Kidney tubule cell (primary cell): ENCODE measurements at places on chromosomes 2 and 18.

DNA sequence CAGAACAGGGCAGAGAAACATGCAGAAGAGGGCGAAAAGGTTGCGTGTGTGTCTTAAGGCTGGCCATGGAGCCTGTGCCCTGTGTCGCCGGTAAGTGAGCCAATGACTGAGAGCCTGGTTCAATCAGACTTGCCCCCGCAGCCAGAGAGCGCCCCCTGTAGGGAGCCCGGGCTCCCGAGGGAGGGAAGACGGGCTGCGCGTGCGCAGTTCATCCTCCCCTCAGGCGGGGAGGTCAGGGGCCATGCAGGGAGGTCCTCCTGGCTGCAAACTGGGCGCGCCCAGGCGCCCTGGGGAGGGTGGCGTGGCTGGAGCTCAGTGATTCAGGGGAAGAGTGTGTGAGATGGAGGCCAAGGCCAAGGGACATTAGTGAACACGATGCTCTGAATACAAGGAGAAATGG, 276.6 kb downstream of the PHLPP1 start:
- DNase-seq: no peak

DNA sequence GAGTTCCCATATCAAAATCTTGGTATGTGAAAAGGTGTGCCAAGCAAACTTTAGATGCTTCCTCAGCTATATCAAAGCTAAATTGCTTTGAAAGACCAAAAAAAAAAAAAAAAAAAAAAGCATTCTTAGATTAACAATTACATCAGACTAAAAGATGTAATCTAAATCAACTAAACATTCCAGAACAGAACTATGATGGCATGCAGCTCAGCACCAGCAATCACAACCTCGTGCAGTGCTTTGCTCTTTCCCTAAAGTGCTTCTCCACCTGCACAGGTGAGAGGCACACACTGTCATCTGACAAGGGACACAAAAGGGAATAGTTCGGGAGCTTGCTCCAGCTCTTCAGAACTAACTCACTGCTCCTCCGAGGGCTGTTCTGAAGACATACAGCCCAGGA, 37.5 kb downstream of the ADAM17 start:
- no peak for DNase-seq

DNA sequence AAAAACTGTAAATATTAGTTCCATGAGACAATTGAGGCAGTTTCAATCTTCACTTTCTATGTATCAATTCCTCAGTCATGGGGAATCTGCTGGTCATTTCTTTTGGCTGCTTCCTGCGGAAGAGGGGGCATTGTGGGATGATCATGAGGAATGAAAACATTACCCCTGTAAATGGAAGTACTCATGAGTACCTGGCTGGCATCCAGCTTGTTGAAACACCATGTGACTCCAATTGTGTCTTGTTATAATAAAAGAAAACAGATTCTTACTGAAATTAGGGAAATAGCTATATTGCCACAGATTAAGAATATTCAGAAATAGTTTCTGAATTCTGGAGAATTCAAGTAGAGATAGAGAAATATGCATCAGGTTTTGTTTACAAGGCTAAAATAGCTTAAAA, 41.6 kb upstream of the GPR39 start:
- peak; percentile 37 for DNase-seq

DNA sequence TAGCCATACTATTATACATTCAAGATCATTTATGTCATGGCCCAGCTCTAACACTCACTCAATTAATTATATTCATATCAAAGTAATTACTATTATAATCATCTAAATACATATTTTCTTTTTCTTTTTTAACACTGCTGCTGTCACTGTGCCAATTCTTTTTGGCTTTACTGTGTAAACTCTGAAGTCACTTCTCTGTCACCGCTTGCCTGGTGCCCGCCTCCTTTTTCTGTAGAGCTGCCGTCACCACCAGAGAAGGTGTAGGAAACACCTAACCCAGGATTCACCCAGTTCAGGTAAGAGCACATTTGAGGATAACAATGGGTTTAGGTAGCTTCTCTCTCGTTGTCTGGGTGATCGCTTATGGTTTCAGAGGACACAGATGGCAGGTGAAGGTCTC, 93.3 kb downstream of the AOX1 start:
- DNase-seq: no peak

DNA sequence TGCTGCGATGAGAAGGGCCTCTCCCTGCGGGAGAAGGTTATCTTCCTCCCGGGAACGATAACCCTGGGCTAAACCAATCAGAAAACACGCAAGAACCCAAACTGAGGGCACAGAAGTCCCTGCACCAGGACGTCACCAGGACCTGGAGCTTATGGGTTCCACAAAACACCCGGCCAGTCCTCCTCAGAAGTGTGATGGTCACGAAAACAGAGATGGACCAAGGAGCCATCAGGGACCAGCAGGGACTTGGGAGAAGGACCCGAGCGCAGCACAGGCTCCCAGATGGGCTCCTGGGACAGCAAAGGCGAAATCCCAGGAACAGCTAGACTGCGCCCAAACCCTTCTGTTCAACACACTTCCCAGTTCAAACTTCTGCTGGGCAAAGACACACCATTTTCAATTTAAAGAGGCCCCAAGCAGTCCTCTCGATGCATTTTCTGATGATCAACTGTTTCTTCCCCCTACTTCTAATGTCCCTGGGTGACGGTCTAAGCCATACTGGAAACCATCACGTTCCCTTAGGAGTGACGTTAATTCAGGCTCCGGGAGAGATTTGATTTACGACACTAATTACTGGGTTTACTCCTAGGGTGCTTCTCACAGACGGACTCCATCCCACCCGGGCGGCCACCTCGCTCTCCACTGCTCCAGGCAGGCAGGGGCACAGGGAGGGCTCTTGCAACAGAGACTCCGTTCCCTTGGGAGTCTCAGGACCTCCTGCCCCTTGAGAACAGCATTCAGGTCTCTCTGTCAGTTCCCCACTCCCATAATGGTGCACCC, 29.2 kb downstream of the ZNF516 start:
- DNase-seq: no peak

- DNase-seq: no peak
Observed at GRCh38 chr2:46512185-46512584, 32.8 kb downstream of the TMEM247 start.

GRCh38 chr2:110832740-110833139, 100.4 kb downstream of the ACOXL start:
- DNase-seq: no peak

GRCh38 chr2:135454608-135455007, 76.4 kb downstream of the ZRANB3 start:
- no peak for DNase-seq

DNA sequence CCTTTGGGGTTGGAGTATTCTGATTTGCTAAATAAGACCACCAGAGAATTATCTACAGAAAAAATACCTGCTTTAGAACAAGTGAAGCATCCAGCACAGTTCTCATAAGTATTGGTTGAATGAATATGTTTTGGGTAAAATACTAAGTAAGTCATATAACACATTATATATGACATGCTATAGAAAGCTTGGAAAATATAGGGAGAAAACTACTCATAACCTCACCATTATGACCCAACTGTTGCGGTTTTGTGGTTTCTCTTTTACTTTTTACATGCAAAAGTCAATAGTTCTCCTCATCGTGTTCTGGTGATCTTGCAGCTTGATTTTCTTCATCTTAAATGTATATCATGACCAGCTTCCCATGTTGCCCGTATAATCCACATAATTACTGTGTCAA, 66.2 kb downstream of the DIPK1C start:
- no peak for DNase-seq

GRCh38 chr18:13406736-13407135, 188.2 kb downstream of the LDLRAD4 start:
- no peak for DNase-seq

GRCh38 chr2:15726321-15727057, 134.8 kb downstream of the DDX1 start:
- no peak for DNase-seq

DNA sequence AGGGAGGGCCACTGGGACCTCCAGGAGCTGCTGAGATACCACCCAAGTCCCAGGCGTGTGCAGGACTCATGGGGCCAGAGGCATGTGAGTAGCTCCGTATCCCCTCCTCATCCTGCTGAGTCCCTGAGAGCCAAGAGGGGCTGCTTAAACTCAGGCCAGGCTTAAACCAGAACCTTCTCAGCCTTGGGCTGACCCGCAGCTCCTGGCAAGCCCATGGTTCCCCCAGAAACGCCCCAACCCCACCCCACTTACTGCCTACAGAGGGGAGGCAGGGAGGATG, 2.5 kb upstream of the NMUR1 start:
- no peak for DNase-seq
